DMS153 (cell line): ENCODE measurements at places on chromosomes 3 and 15.

GRCh38 chr15:41055706-41056105, 60.4 kb downstream of the INO80 start:
- no peak for DNase-seq

GRCh38 chr3:195079636-195080035, 191.3 kb downstream of the XXYLT1 start:
- DNase-seq: no peak

DNA sequence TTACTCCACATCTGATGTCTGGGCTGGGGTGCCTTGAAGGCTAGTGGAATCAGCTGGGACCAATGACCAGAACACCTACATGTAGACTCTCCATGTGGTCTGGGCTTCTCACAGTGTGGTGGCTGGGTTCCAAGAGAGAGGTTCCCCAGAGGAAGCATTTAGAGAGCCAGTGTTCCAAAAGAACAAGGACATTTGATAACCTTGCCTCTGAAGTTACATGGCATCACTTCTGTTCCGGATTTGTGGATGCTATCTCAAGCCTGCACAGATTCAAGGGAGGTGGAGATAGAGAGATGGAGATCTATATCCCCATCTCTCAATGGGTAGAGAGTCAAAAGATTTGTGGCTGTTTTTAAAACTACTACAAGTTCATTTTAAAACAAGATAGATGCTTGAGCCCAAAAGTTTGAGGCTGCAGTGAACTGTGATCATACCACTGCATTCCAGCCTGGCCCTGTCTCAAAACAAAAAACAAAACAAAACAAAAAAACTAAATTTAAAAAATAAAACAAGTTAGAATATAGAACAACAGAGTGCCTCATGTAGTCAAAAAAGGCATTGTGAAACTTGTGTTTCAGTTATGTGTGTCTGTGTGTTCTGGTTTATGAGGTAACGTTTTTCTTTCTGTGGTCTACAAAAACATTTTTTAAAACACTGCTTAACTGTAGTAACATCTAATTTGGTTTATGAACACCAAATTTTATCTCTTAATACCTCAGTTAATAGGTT, 44.8 kb downstream of the PDE8A start:
- DNase-seq: no peak

DNA sequence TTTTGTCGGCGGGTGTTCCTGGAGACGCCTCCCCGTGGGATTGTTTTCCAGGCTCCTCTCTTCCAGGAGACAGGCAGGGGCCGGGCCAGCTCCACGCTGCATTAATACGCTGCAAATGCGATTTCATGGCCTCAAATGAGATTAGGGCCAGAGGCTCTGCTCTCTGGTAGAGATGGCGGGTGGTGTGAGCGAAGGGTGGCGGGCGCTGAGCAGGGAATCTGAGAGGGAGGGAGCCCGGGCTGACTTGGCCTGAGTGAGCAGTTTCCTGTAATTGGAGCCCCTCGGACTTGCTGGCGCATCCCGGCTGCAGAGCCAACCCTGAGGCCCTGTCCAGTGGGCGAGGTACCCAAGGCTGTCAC, 7.4 kb upstream of the CCDC33 start:
- no peak for DNase-seq

DNA sequence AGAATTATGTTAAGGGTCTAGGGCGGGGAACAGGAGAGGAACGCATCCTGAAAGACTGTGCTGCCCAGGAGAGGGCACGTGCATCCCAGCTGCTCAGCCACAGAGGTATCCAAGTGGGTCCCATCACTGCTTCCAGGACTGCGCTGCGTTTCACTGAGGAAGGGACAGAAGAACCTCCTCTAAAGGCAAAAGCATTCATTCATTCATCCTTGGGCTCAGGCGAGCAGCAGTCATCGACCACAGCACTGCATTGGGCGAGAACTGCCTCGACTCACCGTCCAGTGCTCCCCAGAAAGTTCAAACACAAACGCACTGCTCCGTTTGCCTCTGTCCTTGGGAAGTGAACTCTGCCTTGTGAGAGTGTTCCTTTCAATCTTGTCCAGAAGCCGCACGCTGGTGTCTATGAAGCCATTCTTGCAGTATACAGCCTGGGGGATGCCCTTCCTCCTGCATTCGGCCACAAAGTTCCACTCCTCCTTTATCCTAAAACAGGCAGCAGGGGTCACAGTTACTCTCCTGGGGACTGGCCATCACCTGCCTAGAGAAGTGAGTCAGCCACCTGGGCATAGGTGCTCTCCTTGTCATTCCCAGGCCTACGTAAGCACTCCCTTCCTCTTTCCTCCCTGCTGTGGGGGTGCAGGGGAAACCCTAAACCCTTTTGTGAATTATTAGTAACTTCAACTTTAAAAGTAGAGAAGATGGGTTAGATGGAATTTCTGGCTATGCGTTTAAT, 21.2 kb downstream of the LRRC2 start:
- DNase-seq: no peak
